ENCODE measurements at places on chromosomes 2 and 18.

DNA sequence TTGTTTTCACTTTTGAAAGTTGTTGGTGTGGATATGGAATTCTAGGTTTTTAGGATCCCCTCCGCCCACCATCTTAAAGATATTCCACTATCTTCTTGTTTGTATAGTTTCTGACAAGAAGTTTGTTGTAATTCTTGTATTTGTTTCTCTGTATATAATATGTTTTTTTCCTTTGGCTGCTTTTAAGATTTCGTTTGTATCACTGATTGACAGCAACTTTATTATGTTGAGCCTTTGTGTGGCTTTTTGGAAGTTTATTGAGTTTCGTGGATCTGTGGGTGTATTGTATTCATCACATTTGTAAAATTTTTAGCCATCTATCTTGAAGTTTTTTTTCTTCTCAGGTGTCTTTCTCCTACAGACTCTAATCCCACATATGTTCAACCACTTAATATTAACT is 200.1 kb downstream of the MCFD2 start:
- DNase-seq: no peak

DNA sequence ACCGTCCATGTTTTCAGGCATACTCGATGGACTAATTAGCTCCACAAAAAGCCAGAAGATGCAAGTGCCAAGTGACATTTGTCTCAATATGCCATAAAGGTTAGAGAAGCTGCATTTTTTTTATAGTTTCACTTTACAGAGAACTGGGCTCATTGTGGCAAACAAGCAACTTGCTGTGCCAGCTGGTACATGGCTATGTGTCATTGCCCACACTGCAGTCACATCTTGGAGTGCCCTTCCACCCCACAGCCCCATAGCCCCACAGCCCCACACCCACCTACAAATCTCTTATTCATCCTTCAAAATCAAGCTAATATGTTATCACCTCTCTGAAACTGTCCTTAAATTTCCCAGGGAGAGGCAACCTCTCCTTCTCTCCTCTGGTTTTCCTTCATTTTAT is 451.9 kb downstream of the ARHGAP15 start:
- DNase-seq: no peak

DNA sequence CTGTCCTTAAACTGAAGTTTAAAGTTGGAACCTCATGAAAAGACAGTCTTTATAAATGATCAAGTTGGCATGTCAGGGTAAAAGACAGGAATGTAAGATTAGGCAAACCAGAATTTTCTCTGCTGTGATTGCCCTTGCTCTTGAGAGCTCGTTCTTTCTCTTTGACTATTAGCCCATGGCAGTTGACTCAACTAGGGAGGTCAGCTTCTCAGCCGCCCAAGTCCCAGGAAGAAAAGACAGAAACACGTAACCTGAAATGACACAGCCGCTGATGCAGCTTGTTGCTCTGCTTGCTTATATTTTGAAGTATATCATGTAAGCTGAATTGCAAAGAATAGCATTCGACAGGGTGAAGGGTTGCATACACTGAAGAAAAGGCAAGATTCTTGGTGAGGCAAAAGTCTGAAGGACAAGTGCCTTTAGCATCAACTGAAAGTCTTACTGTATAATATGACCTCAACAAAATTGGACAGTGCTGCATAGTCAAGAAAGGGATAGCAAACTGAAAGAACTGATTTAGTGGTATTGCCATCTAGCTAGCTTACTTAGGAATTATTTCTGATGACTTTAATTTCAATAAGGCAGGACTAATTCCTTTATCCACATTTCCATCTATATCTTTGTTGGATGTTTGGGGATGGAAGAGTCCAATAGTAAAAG is 54.7 kb downstream of the ARHGAP15 start:
- DNase-seq: no peak

DNA sequence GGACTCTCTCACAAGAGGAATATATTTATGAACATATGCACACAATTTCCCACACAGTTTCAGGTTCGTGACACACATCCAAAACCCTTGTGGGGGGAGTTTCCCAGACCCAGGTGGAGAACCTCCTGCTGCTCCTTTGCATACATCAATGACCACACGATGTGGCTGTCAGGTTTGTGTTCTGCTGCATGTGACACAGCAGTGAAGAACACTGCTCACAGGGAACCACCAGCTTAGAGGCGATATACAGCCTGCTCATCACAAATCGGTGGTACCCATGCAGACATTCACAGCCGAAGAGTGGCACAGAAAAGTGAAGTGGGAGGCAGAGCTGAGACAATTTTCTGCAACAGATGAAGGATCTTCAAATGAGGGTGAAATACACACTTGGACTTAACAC is 175.6 kb upstream of the ZFP36L2 start:
- peak; percentile 18 for DNase-seq

GRCh38 chr18:10919851-10920250 is 229.5 kb downstream of the PIEZO2 start:
- DNase-seq: no peak

- peak; percentile 47 for DNase-seq
Observed at GRCh38 chr2:151766437-151767153, 32.3 kb upstream of the NEB start.

DNA sequence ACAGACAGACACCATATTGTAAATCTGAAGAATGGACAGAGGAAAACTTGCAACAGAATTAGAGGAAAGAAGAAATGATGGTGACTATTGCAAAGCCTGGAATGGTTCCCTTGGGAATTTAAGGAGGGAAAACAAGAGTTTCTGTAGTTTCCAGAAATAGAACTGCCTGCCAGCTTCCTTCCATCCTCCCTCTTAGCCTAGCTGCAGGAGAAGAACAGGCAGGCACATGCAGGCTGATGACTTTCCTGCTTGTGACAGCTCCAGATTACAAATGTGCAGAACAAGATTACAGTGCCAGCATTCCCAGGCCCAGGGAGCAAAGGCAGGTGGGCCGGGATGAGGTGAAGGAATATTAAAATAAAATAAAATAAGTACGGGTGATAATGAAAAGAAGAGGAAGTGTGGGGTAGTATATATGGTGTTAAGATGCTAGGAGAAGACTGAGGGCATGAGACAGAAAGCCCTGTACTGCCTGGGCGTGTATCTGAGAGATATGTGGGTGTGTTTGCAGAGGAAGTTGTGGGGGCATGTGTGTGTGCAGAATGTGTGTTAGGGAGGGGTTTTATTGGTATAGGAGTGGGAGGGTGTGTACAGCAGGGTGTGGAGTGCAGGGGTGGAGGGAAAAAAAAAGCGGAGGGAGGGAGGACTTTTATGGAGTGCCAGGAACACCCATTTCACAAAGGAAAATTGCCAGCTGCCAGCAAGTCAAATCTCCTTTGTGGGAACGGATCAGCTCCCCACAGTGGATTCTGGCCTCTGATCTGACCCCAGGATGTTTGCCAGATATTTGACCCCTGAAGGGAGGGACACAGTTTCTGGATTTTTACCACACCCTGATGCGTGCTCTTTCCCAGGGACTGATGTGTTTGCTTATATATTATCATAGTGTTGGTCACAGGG is 43.9 kb upstream of the NEMP2 start:
- DNase-seq: no peak

DNA sequence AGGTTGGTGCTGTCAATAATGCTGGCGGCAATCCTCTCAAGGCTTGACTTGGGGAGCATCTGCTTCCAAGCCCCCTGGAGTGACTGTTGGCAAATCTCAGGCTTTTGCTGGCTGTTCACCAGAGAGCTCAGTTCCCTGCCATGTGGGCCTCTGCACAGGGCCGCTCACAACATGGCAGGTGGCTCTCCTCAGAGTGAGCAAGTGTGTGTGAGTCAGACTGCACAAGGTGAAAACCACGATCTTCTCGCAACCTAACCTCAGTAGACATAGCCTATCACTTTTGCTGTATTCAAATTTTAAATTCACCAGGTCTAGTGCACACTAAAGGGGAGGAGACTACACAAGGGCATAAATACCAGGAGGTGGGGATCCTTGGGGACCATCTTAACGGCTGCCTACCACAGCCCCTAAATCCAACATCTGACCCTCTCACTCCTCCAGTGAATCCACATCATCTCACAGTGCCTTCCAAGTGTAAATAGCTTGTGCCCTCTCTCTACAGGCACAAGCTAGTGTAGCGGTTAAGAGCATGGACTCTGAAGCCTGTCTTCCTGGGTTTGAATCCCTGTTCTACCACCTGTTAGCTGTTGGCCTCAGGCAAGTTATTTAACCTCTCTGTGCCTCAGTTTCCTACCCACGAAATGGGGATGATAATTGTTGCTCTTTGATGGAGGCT is 187.7 kb upstream of the CXCR4 start:
- no peak for DNase-seq

GRCh38 chr2:167767830-167768229 is 479.6 kb downstream of the STK39 start:
- no peak for DNase-seq

GRCh38 chr2:873651-874580 is 76.7 kb upstream of the SNTG2 start:
- no peak for DNase-seq

DNA sequence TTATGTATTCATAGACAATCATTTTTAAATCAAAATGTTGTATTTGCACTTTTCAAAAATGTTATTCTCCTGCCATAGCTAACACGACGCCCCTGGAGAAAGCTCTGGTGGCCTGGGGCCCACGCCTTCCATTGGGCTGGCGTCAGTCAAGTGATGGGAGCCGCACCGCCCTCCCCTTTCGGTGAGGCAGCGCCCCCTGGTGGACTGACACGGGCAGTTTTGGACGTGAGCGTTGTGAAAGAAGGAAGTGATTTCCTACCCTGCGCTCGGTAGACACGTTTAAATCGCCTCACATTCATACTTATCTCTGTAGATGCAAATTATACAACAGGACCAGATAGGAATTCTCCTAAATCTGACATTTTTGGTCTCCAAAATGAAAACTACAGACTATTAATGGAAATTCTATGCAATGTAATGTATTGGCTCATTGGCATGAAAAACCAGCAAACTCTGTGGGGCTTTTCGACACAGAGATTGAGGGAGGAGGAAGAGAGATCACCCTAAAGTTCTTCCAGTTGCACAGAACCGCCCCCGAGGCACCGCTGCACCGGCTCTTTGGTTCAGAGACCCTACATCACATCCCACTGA is 326.2 kb upstream of the SOX11 start:
- DNase-seq: no peak

GRCh38 chr2:213545481-213545880 is 261.2 kb downstream of the SPAG16 start:
- DNase-seq: no peak

DNA sequence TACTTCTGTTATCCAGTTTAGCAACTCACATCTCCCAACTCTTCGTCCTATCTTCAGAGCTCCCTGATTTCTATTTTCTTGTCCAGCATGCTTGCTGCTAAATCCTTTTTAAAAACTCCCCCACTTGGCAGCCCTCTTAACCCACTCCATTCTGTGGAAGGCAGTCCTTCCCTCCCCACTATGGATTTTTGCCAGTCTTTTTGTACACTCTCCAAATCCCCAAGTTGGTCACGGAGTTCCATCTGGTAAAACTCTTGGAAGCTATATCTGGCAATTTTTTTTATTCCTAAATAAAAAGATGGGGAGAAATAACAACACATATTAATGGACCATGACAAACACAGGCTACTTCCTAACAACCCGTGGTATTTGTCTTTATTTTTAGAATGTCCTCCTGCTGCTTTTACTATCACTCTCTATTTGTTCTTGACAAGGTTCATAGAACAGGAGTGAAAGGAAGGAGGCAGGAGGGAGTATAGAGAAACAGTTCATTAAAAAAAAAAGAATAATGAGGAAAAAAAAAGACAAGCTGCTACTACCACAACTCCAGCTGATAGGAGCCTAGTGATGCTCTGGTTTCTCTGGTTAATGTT is 120.0 kb upstream of the THSD7B start:
- no peak for DNase-seq

DNA sequence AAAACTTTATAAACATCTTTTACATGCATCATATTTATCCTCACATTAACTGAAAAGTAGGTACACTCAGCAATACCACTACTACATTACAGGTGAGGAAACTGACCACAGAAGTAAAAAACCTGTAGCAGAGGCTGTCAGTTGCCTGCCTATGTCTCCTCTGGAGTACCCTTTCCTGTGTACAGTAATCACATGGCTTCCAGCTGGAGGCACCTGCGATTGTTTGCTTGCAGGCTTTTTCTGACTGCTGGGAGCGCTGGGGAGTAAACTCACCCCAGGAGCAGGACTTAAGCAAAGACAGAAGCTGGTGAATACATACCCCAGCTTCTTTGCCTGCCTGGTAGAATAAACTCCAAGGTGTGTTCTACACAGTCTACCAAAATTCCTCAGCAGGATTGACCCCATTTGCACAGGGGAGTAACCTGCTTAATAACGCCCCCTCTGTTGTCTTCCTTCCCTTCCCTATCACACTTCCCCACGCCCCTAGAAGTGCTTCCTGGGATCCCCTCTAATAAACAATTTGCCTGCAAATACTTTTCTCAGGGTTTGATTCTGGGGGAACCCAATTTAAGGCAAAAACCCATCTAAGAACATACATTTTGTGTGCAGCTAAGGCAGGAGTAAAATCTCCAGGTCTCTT is 138.9 kb downstream of the PTH2R start:
- DNase-seq: no peak

DNA sequence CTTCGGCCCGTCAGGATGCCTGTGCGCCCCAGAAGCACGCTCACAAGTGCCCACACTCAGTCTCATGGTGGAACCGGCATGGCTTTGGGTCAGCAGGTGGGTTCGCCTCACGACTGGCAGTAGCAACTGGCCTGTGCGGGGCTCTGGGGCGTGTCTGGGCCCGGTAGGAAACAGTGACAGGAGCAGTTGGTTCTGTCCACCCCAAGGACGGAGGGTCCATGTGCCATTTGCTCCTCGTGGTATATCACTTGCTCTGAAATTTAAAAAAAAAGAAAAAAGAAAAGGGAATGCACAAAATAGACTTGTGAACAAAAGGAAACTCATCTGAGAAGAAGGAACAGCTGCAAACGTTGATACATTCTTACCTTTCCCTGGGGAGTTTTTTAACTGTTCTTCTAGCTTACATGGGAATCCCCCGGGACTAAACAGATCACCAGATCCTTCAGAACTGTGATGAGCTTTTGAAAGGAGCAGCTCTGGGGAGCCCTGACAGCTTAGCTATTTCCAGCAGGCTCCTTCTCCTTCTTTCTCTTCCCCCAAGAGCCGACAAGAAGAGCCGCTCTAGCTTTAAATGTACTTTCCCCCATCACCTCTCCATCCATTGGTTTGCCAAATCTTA is 42.8 kb downstream of the TRAPPC12 start:
- no peak for DNase-seq

DNA sequence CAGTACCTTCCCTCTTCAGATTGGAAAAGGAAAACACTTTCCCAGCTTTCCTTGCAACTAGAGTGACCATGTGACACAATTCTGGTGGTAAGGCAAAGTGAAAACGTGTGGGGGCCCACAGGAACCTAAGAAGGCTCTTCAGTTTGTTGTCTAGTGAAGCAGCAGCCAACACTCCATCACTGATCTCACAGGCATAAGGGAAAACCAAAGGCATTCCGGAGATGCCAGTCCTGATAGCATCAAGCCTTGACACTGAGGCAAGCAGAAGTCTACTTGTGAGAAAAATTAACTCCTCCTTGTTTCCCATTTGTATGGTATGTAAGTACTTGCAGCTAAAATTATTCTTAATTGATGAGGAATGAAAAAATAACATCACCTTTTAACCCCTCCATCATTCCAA is 88.3 kb downstream of the ETAA1 start:
- no peak for DNase-seq

Data from activated B cell treated with CpG ODN at 0.5 μM for 24 hours (primary cell).